ENCODE measurements at places on chromosomes 5 and 9.
A peak's percentile ranks its signal among the peaks of the same experiment; 100 is the strongest.

DNA sequence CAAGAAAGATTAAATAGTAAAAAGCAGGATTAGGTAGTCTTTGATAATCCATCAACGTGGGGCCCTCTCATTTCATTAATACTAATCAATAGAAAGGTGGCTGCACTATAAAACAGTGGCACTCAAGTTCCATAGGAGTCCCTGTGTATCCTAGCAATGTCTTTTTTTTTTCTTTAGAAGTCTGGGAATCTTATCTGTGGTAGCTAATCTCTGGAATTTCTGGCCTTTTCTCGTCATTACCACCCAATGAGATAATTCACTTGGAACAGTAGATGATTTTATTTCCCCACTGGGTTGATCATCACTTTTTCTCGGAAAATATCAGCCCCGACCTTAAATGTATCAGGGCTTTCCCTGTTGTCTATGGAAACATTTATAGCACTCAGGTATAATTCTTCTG lies 86.8 kb upstream of the CDH6 start:
- DNase-seq, result no peak

DNA sequence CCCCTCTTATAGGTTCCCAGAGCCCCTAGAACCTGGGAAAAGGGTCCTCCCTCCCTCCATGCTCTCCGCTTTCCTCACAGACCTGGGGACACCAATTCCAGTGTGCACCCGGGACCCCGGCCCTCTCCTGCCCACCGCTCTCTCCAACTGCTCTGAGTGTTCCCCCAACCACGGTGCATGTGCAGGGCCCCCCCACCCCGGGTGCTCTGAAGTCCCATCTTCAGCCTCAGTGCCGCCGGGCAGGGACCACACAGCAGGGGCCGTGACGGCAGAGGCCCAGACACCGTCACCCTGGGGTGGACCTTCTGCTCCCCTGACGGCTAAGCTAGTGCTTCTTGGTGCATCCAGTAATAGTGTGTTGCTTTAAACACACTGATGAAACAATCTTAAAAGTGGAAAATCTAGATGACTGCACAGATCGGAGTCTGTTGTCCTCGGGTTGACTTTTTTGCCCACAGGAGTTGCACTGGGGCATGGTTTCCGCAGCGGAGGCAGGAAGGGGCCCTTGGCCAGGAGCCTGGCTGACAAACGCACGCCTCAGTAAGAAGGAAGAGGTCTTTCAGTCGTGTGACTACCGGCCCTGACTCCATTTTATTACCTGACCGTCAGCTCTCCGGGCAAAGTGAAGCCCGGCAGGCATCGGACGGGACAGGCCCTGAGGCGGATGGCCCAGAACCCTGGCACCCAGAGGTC lies 36.2 kb upstream of the SLC6A3 start:
- no peak for DNase-seq

GRCh38 chr5:1221721-1222120 lies 3.5 kb upstream of the SLC6A18 start:
- no peak for DNase-seq

- no peak for DNase-seq
Observed at GRCh38 chr9:131969469-131969989, 110.1 kb downstream of the MED27 start.

- no peak for DNase-seq
Observed at GRCh38 chr5:93430673-93431199, 150.3 kb downstream of the NR2F1-AS1 start.

DNA sequence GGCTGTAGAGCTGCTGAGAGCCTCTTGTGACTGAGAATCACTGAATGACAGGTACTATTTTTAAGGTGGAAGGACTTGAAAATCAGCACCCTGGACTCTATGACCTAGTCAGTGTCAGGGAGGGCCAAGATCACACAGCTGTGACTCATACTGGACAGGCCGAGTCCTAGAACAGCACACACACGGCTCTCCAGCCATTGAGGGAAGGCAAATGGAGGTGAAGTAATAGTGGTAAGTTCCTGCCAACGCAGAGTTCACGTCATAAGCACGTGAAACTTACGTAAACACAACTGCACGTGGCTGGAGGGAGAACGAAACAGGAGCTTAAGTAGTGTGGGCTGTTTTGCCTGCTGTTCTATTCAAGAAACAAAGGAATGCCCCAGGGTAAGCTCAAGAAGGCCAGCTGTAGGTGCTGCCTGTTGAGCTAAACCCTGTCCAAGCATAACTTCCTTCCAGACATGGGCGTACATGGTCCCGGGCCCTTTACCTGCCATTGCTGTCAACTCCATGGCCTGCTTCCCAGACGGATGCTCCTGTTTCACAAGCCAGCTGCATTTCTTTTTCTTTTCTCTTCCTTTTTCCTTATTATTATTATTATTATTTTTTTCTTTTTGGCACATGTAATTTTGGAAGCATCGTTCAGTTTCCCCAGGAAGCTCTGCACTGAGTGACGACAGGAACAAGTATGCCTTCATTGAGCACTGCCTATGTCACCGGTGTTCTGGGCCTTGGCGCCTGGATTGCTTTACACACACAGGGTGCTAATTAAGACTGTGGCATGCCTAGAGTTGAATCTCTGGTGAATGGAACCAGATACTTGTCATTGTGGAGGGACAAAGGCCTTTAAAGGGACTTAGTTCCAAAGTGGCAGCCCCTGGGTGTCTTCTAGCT lies 10.2 kb upstream of the LCP2 start:
- peak; percentile 69 for DNase-seq

DNA sequence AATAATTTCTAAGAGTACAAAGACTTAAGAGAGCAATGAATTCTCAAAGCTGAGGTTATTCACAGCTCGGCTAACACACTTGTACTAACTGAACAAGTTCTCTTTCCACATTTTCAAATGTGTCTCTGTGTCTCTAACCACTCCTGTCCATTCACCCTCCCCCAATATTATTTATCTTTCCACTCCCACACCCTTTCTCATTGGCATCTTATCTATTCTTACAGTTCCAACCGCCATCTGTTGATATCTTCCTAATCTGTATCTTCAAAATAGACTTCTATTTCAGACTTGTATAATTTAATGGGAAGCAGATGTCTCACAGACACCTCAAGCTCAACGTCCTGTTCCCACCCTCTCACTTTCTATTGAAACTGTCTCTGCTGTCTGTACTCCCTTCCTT lies 205.9 kb downstream of the ANXA1 start:
- DNase-seq, result no peak

GRCh38 chr5:107418902-107419301 lies 251.8 kb downstream of the EFNA5 start:
- no peak for DNase-seq

DNA sequence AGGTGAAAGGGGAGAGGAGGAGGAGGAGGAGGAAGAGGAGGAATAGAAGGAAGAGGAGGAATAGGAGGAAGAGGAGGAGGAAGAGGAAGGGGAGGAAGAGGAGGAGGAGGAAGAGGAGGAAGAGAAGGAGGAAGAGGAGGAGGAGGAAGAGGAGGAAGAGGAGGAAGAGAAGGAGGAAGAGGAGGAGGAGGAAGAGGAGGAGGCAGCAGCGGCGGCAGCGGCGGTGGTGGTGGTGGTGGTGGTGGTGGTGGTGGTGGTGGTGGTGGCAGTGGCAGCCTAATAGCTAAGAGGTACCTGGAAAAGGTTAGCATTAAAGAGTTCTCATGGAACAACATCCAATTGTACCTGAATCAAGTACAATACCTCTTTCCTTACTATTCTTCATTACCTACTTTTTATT lies 32.5 kb downstream of the UBAP2 start:
- DNase-seq, result no peak

- DNase-seq, result no peak
Observed at GRCh38 chr5:65026816-65027548, 258.3 kb downstream of the CWC27 start.

DNA sequence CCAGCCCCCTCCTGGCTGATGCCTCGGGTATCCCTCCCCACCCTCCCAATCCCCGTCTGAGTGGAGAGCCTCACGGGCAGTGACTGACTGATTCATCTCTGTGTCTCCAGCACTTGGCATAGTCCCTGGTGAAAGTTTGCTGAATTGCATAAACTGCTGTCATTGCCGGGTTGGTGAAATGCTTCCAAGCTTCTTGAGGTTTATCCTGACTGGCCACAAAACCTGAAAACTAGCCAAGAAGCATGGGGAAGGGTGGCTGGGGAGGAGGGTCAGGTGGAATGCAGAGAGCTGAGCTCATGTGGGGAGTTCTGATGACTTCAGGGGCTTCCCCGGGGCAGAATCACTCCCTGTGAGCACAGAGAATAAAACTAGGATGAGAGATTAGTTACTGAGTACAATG lies 56.9 kb upstream of the GGTA1 start:
- no peak for DNase-seq

- DNase-seq, result no peak
Observed at GRCh38 chr9:123085916-123086315, 52.4 kb downstream of the GPR21 start.

- DNase-seq, result no peak
Observed at GRCh38 chr5:93582677-93583438, at the start of gene NR2F1. TSS of gene NR2F1 (plus strand) at chr5:93583222. CDS start at chr5:93585024, 1,802 bp downstream.

- no peak for DNase-seq
Observed at GRCh38 chr9:92424340-92424739, at the start of gene OMD. TSS of gene OMD (minus strand) at chr9:92424471. CDS start at chr9:92417558, 6,913 bp downstream.

DNA sequence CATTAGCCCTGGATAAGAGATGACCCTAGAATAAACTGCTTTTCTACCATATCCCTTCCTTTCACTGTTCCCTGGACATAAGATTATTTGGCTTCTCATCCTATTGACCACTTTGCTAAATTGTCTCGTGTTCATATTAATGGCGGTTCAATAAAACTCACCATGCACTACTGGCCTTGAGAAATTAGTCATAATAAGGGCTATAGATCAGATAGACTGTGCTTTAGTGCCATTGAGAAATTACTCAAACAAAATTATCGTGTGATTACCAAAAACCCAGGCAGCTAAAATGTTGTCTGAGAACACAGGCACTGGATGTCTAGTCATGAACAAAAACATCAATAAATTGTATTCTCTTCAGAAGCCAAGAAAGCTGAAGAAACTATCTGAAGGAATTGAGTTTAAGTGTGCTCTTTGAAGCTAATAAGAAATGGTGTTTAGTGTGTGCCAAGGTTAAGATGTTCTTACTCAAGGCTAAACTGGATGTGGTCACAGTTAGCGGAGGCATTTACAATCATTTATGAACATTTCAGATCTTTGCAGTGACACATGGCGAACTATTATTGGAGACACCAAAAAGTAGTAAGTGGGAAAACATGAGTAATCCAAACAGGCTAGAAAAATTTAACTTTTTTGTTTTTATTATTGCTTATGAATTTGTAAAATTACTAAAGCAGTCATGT lies 460.4 kb upstream of the RORB start:
- DNase-seq, result no peak

- no peak for DNase-seq
Observed at GRCh38 chr5:56291661-56292374, 58.7 kb upstream of the ANKRD55 start.

- no peak for DNase-seq
Observed at GRCh38 chr9:90458485-90458884, 184.1 kb downstream of the DIRAS2 start.

GRCh38 chr9:4175846-4176245 lies 124.0 kb downstream of the GLIS3 start:
- no peak for DNase-seq

DNA sequence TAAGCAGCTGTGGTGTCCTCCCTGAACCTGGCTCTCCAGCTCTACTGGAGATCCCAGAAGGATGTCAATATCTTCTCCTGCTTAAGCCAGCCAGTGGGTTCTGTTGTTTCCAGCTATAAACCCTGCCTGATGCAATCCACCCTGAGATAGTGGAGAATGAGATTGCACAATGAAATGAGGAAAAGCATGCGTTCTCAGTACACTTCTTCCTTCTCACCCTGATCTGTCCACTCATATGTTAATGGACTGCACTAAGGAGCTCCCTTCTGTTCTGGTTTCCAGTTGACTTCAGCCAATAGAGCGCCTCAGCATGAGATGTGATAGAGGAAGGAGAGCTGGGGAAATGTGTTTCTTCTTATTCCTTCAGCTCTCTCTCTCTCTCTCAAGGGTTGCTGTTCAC lies 40.0 kb upstream of the CDH6 start:
- no peak for DNase-seq

GRCh38 chr9:104841601-104842141 lies 77.7 kb downstream of the NIPSNAP3B start:
- DNase-seq, result no peak

GRCh38 chr9:2934241-2934650 lies 90.4 kb upstream of the PUM3 start:
- DNase-seq, result no peak

DNA sequence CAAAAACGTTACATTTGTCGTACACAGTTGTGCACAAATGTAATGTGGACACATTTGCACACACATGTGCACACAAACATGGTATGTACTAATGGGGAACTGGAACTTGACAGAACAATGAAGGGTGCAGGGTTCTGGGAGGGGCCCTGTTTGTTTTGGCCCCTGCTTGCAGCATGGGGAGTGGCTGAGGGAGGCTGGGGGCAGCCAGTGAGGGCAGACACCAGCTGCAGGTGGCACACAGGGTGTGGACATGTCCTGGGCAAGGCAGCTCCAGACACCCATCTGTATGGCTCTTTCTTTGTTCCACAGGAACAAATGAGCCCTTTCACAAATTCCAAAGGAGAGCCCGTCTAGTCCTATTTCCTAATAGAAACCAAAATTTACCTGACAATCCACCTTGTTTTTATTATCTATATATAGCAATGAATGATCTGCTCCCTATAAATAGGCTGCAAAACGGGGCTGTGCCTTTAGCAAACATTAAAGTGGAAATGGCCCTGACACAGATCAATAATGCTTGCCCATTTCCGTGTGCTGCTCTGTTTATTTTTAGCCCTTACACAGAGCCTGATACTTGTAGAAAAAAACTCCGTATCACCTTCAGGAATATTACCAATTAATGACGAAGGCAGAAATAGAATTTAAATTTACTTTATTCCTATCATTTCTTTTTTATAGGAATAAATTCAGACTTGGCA lies 26.4 kb downstream of the MARCHF3 start:
- DNase-seq, result no peak
